ENCODE measurements at places on chromosomes 1 and 21.

DNA sequence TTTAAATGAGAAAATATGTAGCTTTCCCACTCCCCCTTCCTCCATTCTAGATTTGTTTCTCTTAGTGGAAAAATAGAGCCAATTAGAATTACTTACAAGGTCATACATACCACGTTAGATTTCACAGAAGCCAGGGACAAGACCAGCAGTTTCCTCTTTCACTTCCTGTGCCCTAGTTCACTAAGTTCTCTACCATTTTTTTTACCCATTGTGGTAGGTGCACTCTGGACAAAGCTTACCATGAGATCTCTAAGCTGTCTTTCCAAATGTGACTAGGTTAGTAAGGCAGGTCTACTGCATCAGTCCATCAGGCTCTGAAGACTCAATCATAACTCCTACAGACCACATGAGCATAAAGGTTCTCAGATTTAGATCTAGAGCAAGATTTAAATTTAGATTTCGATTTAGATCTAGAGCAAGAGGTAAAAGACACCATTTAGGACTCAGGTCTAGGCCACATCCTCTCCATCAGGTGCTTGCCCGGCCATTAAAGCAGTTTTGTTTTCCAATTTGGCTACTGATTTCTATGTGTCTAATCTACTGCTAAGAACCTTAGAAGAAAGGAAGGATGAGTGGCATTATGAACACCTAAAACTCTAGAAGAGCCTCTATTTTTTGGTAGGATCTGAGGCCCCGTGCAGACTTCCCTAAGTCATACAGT, 235.3 kb downstream of the FAF1 start:
- no peak for DNase-seq

- DNase-seq = peak; percentile 81
Measured at GRCh38 chr1:207828485-207829158, 76.8 kb downstream of the CD46 start.

DNA sequence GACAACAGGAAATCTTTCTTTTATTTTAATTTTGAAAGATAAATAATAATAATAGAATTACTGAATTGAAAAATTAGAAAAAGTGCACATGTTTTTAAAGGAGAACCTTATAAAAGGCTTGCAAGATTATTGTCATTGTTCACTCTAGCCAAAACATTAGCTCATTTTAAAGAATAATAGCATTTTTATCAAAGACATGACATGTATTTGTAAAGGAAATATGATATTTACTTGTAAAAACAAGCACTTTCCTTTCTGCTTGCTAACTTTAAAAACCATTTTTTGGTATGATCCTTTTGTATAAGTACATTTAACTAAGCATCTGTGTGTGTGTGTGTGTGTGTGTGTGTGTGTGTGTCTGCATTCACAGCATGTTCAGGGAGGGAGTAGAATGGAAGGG, 156.3 kb upstream of the C1orf87 start:
- DNase-seq = no peak

DNA sequence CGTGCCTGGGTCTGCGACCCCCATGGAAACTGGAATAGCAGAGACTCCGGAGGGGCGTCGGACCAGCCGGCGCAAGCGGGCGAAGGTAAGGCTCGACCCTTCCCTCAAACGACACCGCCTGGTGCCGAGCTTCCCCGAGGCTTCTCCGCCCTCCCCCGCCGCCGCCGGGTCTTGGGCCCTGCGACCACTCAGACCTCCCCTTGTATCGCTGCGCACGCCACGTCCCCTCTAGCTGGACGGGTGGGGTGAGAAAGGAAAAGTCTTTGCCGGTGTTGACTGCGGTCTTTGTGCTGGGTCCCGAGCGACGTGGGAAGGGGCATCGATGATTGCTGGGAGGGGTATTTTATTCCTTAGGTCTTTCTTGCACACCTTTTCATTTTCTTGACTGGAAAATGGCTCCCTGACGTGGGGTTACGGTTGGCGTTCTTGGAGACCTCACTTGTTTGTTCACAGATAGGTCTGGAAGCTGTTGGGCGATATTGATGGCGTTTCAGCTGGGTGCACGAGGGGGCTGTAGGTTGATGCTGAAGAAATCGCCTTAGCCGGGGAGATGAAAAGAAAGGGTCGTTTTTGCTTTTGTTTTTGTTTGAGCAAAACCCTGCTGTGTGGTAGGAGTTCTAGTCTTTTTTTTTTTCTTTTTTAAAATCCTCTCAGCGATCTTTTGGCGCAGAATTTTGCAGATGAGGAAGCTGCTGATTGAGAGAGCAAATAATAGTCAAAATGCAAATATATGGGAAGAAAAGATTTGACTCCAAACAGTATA, 776 bp downstream of the KDM1A start:
- DNase-seq = peak; percentile 27

DNA sequence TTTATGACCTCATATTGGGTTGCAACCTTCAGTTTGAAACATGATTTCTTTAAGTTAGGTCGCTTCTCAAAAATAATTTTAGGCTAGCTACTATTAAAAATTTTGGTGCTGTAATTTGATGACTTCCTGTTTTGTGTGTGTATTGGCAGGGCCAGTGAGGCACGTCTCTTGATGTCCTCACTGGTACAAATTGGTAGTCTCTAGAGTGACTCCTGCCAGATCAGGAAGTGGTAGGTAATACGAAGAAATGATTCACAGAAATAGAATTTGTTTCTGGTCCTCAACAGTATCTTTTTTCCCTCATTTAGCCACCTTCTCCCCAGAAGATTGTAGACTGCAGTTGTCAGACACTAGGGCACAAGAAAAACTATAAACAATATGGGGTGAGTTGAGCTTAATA, 120.9 kb upstream of the KIAA1614 start:
- peak; percentile 14 for DNase-seq

DNA sequence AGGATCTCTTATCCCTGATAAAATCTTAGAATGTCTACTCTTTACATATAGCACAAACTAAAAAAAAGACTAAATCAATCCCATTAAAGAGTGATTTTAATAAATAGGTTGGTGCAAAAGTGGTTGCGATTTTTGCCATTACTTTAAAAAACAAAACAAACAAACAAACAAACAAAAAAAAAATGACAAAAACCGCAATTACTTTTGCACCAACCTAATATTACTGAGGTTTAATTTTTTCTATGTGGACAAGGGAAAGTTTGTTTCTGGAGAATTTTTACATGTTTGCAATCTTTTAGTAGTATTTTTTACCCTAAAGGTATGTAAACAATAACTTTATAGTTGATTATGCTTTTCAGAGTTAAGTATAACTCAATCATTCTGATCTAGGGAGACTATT, 119.7 kb upstream of the ADAMTS5 start:
- DNase-seq = no peak

- peak; percentile 95 for DNase-seq
Measured at GRCh38 chr1:12480748-12481362, 137.2 kb downstream of the DHRS3 start.

DNA sequence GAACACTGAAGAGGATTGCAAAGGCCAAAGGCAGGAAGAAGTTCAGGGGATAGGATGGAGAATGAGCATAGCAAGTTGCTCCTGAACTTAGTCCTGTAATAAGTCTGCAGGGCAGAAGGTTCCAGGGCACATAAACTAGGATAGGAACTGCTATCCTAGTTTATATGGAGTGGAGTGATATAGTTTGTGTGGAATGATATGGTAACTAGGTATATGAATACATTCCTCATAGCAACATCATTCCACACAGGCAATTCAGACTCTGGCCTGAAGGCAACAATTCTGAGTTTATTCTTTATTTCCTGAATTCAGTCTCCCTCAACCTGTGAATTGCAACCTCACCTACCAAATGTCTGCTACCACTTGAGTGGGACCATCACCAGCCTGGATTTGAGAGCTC, 154.9 kb upstream of the GREM2 start:
- DNase-seq = no peak

- no peak for DNase-seq
Measured at GRCh38 chr1:61271412-61271789, 189.0 kb downstream of the NFIA start.

GRCh38 chr1:78088486-78088885, 42.7 kb downstream of the GIPC2 start:
- DNase-seq = no peak

- no peak for DNase-seq
Measured at GRCh38 chr21:38824124-38824822, 18.5 kb downstream of the ETS2 start.

DNA sequence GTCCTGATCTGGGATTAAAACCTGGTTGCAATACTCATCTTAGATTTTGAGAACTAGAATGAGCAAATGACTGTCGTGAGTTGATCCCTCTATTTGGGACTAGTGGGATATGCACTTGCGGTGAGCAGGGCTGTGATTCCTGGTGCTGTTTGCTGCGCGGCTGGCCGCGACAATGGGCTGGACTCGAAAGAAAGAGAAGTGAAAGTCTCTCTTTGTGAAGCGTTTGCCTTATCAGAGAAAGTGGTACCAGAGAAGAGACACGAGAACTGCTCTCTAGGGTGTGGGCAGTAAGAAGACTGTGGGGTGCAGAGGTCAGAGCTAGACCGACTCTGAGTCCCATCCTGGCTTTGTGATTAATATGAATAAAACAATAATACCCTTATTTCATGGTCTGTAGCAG, 8.6 kb downstream of the ST6GALNAC3 start:
- no peak for DNase-seq

- DNase-seq = no peak
Measured at GRCh38 chr1:147080671-147081394, 91.4 kb downstream of the PRKAB2 start.

DNA sequence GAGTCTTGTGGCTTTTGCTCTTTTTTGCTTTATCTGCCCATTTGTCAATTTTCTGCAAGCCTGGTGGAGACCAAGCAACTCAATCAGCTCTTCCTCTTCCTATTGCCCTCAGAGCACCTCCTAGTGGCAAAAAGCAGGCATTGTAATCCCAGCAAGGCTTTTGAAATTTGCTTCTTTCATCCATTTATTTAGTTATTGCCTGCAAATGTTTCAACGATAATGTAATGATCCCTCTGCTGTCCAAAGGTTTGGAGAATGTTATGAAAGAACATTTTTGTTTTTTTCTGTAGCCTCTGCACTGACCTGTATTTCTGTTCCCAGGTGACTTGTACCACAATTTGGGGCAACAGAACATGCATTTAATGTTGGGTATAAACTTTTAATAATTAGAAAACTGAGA, 127.8 kb downstream of the GABPA start:
- peak; percentile 42 for DNase-seq

- no peak for DNase-seq
Measured at GRCh38 chr1:71706029-71706671, 576.2 kb downstream of the NEGR1 start.

Measured in renal cortical epithelial cell (primary cell).